Uterus (tissue), 4 donors: ENCODE measurements at places on chromosomes 2 and 18. TPM values are rescaled to one million over a fixed set of nuclear protein-coding genes. Genes with fewer than 3 reads are reported as not detected.

DNA sequence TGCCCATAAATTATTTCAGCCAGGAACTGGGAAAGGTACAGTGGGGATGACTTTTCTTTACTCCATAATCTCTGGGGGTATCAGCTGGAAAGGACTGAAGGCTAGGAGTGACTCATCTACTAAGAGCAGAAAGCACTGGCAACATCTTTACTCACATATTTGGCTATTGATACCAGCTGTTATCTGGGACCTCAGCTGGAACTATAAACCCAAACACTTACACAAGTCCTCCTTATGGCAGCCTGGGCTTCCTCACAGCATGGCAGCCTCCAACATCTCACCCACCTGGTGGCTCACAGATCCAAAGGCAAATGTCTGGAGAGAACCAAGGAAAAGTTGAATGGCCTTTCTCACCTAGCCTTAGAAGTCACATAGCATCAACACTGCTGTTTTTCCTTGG is 379.0 kb upstream of the RND3 start:
- no peaks in the 10 kb centered on the region for H3K27me3 ChIP-seq
- H3K27ac ChIP-seq: no peak overlapping the region
- no peaks in the 10 kb centered on the region for H3K4me1 ChIP-seq
- H3K36me3 ChIP-seq: no peaks in the 10 kb centered on the region
- H3K4me3 ChIP-seq: no peak overlapping the region
- no peak for DNase-seq

Gene CTAGE1
- total RNA-seq: not detected

DNA sequence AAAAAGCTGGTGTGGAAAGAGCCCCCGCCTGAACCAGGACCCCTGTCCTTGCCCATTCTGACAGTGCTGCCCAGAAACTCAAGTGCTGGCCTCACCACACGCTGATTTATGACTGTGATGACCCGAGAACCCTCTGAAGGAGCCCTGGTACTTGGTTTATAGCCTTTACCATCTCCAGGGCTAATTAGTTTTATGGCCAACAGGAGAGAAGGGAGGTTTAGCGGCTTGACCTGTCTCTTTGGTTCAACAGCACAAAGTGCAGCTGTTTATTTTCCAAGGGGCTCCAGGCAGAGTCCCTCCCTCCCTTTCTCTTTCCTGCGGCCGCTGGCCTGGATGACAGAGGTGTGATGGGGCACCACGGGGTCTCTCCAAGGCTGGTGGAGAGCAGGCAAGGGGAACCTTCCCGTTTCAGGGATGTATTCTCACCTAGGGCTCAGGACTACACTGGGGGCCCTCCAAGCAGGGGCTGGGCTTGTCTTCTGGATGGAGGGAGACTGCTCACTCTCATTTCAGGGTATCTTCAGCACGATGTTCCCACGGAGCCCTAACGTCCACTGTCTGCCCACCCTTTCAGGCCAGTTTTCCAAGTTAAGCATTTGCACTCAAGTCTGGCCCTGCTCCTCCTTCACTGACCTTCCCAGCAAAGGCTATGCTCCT is 174.2 kb upstream of the GLI2 start:
- H3K27me3 ChIP-seq: no peaks in the 10 kb centered on the region
- no peak for DNase-seq
- H3K4me1 ChIP-seq: no peaks in the 10 kb centered on the region
- no peaks in the 10 kb centered on the region for H3K36me3 ChIP-seq

DNA sequence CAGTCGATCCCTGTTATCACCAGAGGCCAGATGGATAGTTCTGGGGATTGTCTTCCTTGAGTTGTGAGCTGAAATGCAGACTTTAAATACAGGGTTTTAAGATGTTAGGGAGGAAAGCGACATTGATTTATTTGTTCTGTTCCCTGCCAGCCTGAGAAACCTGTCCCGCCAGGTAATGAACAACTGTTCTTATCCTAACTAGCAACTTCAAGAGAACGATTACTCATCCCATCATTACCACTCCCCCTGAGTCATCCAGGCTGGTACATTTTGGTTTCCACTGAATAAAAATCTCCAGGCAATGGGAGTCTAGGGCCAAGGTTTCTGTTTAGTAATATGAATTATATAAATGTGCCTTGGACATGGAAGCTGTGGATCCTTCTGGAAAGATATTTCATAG is 131.2 kb downstream of the LYPD6B start:
- no peak overlapping the region for H3K27ac ChIP-seq
- no peak overlapping the region for H3K4me3 ChIP-seq
- H3K27me3 ChIP-seq: no peaks in the 10 kb centered on the region
- no peak for DNase-seq

DNA sequence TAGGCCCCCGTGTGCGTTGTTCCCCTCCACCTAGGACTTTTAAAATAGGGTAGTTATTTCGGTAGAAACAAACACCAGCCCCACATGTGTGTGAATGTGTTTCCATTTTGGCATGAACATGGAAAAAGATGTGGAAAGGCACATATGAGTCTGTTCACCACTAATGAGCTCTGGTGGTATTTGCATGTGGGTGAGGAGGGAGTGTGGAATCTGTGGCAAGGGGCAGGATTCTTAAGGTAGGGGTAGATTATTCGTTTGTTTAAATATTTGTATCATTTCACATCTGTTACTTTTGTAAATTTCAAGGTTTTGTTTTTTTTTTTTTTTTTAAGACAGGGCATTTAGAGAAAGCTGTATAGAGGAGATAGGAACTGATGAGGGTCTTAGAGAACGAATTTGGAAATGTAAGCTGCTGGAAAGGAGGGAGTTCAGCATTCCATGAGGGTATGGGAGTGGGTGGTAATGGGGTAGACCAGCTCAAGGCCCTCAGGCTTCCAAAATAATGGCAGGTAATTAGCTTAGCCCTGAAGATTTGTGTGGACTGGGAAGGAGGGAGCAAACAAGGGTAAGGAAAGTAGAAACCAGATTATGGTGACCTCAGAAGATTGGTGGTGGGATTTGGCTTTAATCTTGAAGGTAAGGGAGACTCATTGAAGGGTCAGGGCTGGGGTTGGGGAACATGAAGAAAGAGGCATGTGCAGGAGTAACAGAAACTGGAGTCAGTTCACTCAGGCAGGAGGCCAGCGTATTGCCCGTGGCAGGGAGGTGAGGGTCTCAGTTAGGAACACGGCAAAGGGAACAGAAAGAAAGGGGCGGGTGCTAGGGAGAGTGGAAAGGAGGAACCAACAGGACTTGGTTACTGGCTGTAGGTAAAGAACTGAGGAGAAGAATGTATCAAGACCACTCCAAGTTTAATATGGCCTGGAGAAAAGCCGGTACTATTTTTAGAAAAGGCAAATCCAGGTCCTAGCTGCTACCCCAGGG is 123.6 kb downstream of the PLB1 start:
- H3K4me3 ChIP-seq: no peak overlapping the region
- no peak for DNase-seq
- H3K27ac ChIP-seq: no peak overlapping the region
- H3K27me3 ChIP-seq: no peaks in the 10 kb centered on the region
- no peaks in the 10 kb centered on the region for H3K36me3 ChIP-seq
- peaks cover 9% of the 10 kb centered on the region for H3K4me1 ChIP-seq

Gene C2orf15
- 2.8 TPM for total RNA-seq

GRCh38 chr2:229456091-229456490 is 185.0 kb upstream of the PID1 start:
- no peaks in the 10 kb centered on the region for H3K36me3 ChIP-seq
- no peak overlapping the region for H3K27ac ChIP-seq
- no peak overlapping the region for H3K4me3 ChIP-seq
- H3K27me3 ChIP-seq: no peaks in the 10 kb centered on the region
- no peaks in the 10 kb centered on the region for H3K4me1 ChIP-seq

Gene IWS1
- total RNA-seq: 47.4 TPM

- no peaks in the 10 kb centered on the region for H3K36me3 ChIP-seq
- H3K27me3 ChIP-seq: no peaks in the 10 kb centered on the region
- H3K4me3 ChIP-seq: no peak overlapping the region
- no peak for DNase-seq
- H3K4me1 ChIP-seq: no peaks in the 10 kb centered on the region
Observed at GRCh38 chr2:19722531-19722971, 179.2 kb downstream of the TTC32 start.

Gene VWC2L
- total RNA-seq: not detected

Gene HNMT
- total RNA-seq: 54.6 TPM

Gene RMC1
- 18.3 TPM for total RNA-seq

DNA sequence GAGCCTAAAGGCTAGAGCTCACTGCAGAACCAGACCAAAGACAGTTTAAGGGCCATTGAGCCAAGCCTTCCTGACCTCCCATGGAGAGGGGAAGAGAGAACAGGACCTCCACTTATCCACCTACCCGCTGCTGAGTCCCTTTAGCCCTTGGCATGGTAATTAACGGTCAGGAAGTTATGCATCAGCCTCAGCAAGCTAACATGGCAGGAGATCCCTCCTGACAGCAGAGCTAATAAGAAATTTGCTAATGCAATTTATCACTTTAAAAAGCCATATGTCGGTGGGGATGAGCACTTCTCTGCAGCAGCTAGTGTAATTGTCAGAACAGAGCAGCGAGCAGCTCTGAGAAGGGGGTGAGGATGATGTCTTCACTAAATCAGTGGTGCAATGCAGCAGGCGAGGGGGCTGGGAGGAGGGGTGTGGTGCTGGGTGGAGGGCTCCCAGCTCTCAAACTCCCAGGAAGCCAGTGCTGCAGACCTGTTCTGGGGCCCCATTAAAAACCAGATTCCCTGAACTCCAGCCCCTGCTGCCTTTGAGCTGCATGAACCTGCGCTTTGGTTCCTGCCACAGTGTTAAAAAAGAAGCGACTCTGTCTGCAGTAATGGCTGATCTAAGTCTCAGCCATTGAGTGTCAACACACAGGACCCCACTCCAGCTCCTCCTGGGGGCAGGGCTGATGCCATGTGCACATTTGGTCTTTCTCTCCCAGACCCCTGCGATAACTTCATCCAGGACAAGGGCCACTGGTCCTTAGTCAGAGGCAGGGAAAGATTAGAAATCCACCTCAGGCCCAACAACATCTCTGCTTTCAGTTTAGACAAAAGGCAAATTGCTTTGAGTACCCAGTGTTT is 84.2 kb upstream of the STPG4 start:
- DNase-seq: no peak
- peaks cover 10% of the 10 kb centered on the region for H3K4me1 ChIP-seq
- no peaks in the 10 kb centered on the region for H3K36me3 ChIP-seq
- no peaks in the 10 kb centered on the region for H3K27me3 ChIP-seq
- H3K4me3 ChIP-seq: no peak overlapping the region
- no peak overlapping the region for H3K27ac ChIP-seq

GRCh38 chr2:221981912-221982470 is 316.8 kb downstream of the PAX3 start:
- H3K27ac ChIP-seq: no peak overlapping the region
- no peaks in the 10 kb centered on the region for H3K27me3 ChIP-seq
- no peak for DNase-seq
- H3K4me3 ChIP-seq: no peak overlapping the region

DNA sequence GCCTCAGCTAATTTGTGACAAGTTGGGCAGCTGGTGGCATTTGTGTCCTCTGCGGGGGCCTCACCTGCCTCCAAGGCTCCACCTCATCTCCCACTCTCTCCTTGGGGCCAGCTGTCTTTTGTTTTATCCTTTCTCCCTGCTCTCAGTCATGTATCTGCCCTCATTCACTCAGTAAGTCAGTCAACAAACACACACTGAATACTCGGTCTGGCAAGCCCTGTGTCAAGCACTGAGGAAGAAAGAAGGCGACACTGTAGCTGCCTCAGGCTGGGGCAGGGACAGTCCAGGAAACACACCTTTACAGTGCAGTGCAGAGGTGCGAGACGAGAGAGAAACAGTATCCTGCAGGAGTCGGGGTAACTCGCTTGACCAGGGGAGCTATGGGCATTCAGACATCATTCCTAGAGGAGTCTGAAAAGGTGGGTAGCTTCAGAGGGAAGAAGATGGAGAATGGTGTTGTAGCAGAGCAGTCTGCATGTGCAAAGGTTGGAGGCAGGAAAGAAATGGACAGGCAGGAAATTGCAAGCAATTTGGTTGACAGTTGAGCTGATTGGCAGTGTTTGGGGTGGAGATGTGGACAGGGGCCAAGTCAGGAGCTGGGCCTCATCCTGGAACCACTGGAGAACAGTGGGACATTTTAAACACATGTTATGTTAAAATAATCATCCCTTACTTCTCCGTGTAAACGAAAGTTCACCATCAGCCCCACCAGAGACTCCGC is 34.9 kb downstream of the SCTR start:
- no peaks in the 10 kb centered on the region for H3K36me3 ChIP-seq
- H3K27me3 ChIP-seq: no peaks in the 10 kb centered on the region
- no peak overlapping the region for H3K27ac ChIP-seq
- DNase-seq: no peak
- H3K4me3 ChIP-seq: no peak overlapping the region

GRCh38 chr2:241140445-241140840 is 8.8 kb downstream of the PASK start:
- H3K27me3 ChIP-seq: no peaks in the 10 kb centered on the region
- no peaks in the 10 kb centered on the region for H3K36me3 ChIP-seq
- H3K4me3 ChIP-seq: no peak overlapping the region
- no peak for DNase-seq

Gene RPRM
- not detected for total RNA-seq

DNA sequence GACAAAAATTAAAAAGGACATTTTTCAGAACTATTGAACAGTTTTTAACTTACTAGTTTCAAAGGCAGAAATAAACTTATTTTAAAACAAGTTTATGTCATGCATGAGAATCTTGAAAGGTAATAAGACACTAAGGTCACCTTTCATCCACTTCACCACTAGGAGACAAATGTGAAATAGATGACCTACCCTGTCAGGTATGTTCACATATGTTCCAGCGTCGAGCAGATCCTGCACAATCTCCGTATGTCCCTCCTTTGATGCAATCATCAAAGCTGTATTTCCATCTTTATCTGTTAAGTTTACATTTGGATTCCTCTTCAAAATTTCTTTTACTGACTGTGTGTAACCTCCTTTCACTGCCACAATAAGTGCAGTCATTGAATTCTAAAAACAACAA is 34.7 kb downstream of the KIDINS220 start:
- no peak for DNase-seq
- no peak overlapping the region for H3K27ac ChIP-seq
- H3K4me1 ChIP-seq: no peaks in the 10 kb centered on the region

Gene NUP35
- 31.5 TPM for total RNA-seq
